ENCODE measurements at places on chromosomes 1 and 21. TPM values are rescaled to one million over a fixed set of nuclear protein-coding genes. Genes with fewer than 3 reads are reported as not detected.

The IVL gene
- not detected for total RNA-seq

The CENPS gene
- total RNA-seq, result 14.1 TPM

The CFHR5 gene
- total RNA-seq, result not detected

The PRKAA2 gene
- 0.53 TPM for total RNA-seq

The NFASC gene
- total RNA-seq, result not detected

The ABCA4 gene
- total RNA-seq, result under 0.01 TPM

The AK5 gene
- 17.0 TPM for total RNA-seq

The NCF2 gene
- total RNA-seq, result not detected

The C8B gene
- total RNA-seq, result not detected

The RNF186 gene
- not detected for total RNA-seq

The LCE3D gene
- total RNA-seq, result not detected

The INSRR gene
- not detected for total RNA-seq

The AMY2A gene
- not detected for total RNA-seq

The PUSL1 gene
- 33.4 TPM for total RNA-seq

The RNF223 gene
- not detected for total RNA-seq

The CXADR gene
- 3.5 TPM for total RNA-seq

The AMY1A gene
- total RNA-seq, result not detected

The LY9 gene
- not detected for total RNA-seq

The SYCP1 gene
- not detected for total RNA-seq

The GBP1 gene
- 31.4 TPM for total RNA-seq

The CELA2B gene
- not detected for total RNA-seq

The FAM20B gene
- total RNA-seq, result 32.1 TPM

The MROH9 gene
- total RNA-seq, result not detected

The RIMKLA gene
- total RNA-seq, result not detected

The GIPC2 gene
- 1.4 TPM for total RNA-seq

The RASSF5 gene
- total RNA-seq, result under 0.01 TPM

The SPRR2D gene
- not detected for total RNA-seq

The SOD1 gene
- 234 TPM for total RNA-seq

The S100A2 gene
- total RNA-seq, result 2.3 TPM

The KIRREL1 gene
- total RNA-seq, result 65.7 TPM

The CDK18 gene
- total RNA-seq, result 0.29 TPM

The SH2D2A gene
- 0.86 TPM for total RNA-seq

The RALGPS2 gene
- 13.0 TPM for total RNA-seq

The USH2A gene
- total RNA-seq, result not detected

The CDCA8 gene
- 23.4 TPM for total RNA-seq

The RPE65 gene
- not detected for total RNA-seq

The LAMC1 gene
- 217 TPM for total RNA-seq

The OLFM3 gene
- not detected for total RNA-seq

The SHISAL2A gene
- total RNA-seq, result not detected

The NES gene
- total RNA-seq, result 50.5 TPM

The RHBDL2 gene
- total RNA-seq, result 0.71 TPM

The KIF21B gene
- total RNA-seq, result 1.4 TPM

The LCE2B gene
- total RNA-seq, result not detected

The HPDL gene
- total RNA-seq, result 3.4 TPM

The OR10Z1 gene
- total RNA-seq, result not detected

The KRTAP19-2 gene
- total RNA-seq, result not detected

Measured in myometrial cell (primary cell).